Epithelial cell of alveolus of lung (primary cell): ENCODE measurements at places on chromosomes 13 and 19. TPM values are rescaled to one million over a fixed set of nuclear protein-coding genes. Genes with fewer than 3 reads are reported as not detected.

The OR7D4 gene
- total RNA-seq = under 0.01 TPM in 1 of 2 replicates, not detected in the other

The RGL3 gene
- total RNA-seq = under 0.01 and 1.2 TPM in 2 replicates

The LILRA1 gene
- total RNA-seq = not detected in 2 replicates

The ZNF439 gene
- 1.4 and 9.3 TPM in 2 replicates for total RNA-seq

The PSG4 gene
- total RNA-seq = 1.6 TPM in 1 of 2 replicates, not detected in the other

The FXYD3 gene
- total RNA-seq = 0.39 TPM in 1 of 2 replicates, not detected in the other
